ENCODE measurements at places on chromosomes 6 and 20.

GRCh38 chr6:160513836-160514235 is 150.2 kb downstream of the LPA start:
- no peak for DNase-seq

DNA sequence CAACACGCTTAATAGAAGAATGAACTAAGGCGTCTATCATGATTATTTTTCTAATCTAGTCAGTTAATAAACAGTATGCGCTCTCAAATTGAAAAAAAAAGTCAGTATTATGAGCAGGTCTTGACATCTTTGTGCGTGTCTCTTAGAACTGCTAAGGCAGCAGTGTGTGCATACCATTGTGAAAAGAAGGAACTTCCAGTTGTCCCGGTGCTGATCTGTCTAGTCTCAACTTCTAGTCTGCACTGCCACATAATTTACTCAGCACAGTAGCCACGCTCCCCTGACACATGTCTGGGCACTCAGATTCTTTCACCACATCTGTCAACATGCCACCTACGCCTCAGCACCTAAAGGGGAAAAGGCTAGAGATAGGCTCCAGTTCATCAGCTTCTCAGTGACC is 61.1 kb upstream of the SPDEF start:
- no peak for DNase-seq

DNA sequence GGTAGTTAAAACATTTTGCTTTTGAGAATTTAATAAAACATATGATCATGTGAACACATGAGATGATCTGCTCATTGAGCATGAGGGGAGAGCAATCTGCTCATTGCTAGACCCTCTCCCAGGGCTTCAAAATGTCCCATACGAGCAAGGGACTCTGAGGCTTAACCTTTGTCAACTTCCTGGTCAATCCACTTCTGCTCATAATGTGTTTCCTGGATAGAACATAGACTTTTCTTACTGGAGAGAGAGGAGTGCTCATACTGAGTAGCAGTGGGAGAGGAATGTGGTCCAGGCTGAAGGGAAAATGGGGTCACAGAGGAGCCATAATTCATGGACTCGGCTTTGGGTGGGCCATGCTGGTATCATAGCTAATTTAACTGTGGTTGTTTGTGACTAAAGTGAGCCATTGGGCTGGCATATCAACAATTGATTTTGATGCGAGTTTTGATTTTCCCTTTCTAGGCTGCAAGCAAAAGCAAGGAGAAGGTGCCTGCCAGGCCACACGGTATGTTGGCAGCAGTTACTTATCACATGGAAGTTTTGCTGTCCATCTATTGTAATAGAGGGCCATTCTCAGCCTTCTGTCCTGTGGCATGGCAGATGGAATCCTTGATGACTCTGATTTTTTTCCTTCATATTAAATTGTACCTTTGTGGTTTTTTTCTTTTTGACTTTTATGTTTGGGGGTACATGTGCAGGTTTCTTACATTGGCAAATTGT is 20.8 kb upstream of the ADGRF4 start:
- no peak for DNase-seq

GRCh38 chr6:26045065-26045927 is 41.9 kb upstream of the HFE start:
- DNase-seq: peak; percentile 95

DNA sequence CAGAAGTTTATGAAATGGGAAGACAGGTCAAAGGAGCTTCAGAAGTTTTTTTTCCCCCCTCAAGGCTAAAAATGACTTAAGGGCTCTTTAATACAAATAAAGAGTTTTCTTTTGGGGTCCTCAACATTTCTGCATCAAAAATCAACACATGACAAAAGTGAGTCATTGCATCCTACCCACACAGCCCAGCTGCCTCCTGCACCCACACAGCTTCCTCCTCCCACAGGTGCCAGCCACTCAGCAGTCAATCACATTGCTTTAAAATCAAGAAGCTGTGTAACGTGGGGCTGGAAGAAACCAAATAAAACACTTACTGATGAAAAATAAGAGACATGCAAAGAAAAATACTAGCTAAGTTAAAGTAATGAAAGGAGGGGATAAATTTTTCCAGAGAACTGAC is 68.5 kb downstream of the MAP3K5 start:
- DNase-seq: peak; percentile 47

DNA sequence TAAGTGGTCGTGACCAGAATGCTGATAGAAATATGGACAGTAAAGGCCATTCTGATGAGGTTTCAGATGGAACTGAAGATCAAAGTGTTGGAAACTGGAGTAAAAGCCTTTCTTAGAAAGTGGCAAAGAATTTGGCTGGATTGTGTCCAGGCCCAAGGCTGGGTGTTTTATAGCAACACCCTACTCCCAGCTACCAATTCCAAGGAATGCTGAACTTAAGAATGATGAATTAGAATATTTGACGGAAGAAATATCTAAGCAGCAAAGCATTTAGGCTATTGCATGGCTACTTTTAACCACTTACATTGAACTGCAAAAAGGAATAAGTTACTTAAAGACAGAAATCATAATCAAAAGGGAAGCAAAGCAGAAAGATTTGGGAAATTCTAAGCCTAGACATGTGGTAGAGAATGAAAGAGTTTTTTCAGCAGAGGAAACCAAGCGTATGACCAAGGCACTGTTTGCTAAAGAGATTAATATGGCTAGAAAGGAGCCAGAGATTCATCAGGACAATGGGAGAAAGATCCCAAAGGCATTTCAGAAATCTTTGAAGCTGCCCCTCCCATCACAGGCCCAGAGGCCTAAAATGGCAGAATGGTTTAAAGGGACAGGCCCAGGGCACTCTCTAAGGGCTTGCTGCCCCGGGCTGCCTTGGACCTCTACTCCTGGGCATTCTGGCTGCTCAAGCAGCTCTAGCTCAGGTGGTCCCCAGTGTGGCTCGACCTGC is 25.8 kb downstream of the SDHAF4 start:
- DNase-seq: no peak

DNA sequence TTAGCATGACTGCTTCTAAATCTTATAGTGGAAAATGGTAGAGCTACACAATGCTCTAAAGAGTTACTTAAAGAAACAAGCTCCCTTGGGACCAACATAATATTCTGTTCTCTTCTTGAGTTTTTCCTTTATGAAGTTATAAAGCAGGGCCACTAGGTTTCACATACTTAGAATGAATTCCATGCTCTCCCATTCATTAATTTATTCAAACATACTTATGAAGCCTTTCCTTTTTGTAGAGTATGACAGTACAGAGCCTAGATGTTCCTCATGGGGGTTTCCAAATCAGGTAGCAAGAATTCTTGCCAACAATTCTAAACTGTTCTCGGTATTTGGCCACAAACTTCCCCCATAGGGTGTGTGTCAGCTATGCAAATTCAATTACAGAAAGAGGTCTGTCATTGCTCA is 20.6 kb upstream of the FABP7 start:
- DNase-seq: no peak

- DNase-seq: peak; percentile 96
These were observed 170.8 kb downstream of the BCAS1 start for GRCh38 chr20:53899351-53900167.

DNA sequence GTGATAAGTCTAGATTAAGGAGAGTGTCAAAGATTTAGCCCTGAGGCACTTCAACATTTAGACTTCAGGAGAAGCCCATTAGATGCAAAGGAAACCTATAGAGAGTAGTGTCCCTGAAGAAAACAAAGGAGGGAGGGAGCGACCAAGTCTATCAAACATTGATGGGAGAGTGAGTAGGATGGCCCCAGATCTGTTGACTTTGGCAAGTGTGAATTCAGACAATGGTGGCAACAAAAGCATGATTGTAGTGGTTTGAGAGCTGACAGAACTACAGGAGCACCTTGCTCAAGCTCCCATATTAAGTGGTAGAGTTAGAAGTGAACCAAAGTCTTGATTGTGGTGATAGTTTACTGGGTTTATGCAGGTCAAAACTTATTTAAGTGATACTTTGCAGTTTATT is 979 bp upstream of the ABCF1 start:
- peak; percentile 18 for DNase-seq

- DNase-seq: no peak
These were observed 195.0 kb upstream of the HEY2 start for GRCh38 chr6:125554456-125554855.

DNA sequence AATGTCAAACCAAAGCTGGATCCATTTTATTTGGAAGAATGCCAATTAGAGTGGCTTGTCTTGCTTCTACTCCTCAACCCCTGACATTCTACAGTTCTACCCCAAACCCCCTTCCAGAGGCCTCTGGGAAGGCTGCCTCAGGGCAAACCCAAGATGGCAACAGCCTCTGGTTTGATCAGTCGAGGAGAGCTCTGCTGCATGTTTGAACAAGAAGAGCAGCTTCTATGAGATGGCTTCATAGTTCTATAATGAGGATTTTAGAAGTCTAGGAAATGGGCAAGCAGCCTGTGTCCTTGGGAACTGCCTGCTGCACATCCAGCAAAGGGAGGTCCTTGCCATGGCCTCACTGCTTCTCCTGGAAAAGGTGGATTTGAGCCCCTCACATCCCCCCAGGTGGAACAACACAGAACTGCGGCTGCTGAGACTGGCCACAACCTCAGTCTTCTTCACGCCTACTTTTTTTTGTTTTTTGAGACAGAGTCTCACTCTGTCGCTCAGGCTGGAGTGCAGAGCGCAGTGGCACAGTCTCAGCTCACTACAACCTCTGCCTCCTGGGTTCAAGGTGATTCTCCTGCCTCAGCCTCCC is 37.9 kb downstream of the ZC3H12D start:
- DNase-seq: no peak

GRCh38 chr20:44166477-44166876 is 20.5 kb downstream of the JPH2 start:
- DNase-seq: no peak

- DNase-seq: no peak
These were observed 130.1 kb upstream of the SLC2A12 start for GRCh38 chr6:134182528-134182927.

- DNase-seq: no peak
These were observed 818 bp upstream of the AP5S1 start for GRCh38 chr20:3819411-3820047.

GRCh38 chr6:46023216-46023915 is 7.7 kb upstream of the CLIC5 start:
- no peak for DNase-seq

DNA sequence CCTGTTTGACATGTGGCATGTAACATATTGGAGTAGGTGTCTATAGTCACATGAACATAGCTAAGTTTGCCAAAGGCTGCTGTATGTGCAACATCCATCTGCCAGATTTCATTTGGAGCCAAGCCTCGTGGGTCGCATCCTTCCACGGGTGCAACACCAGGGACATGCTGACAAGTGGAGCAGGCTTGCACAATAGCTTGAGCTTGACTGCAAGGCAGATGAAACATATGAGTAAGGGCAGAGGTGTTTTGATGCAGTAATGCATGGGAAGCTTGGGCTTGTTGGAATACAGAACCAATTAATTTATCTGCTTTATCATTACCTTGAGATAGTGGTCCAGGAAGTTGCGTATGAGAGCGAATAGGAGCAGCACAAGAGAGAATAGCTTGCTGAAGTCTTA is 74.1 kb upstream of the BTN3A2 start:
- no peak for DNase-seq
